KBM-7 (cell line): ENCODE measurements at places on chromosomes 11 and 22.

- peak; percentile 18 for DNase-seq
Measured at GRCh38 chr11:58639669-58640068, 17.2 kb downstream of the CNTF start.

DNA sequence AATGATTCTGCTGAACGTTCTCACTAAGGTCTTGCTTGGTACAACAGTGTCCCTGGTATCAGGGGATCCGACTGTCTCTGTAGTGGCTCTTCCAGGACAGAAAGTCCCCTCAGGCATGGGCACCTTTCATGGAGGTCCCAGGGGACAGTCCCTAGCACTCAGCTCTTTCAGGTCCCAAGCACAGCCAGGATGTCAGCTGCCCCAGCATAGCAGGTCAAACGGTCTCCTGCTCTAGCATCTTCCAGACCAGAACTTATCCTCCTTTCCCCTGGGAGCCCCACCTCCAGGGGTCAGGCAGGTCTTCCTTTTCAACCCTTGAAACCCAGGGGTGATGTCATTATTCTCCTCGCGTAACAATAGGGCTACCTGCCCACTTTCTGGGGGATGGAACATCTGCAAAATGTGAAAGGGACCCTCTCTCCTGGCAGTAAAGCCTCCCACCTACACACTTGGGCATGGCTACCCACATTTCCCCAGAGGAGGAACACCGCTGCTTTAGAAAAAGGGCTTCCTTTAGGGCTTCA is 24.7 kb upstream of the CRYBB3 start:
- no peak for DNase-seq

- DNase-seq: peak; percentile 14
Measured at GRCh38 chr11:33778675-33779074, 4.4 kb upstream of the FBXO3 start.

- peak; percentile 71 for DNase-seq
Measured at GRCh38 chr11:46912526-46913150, 5.7 kb downstream of the LRP4 start.

DNA sequence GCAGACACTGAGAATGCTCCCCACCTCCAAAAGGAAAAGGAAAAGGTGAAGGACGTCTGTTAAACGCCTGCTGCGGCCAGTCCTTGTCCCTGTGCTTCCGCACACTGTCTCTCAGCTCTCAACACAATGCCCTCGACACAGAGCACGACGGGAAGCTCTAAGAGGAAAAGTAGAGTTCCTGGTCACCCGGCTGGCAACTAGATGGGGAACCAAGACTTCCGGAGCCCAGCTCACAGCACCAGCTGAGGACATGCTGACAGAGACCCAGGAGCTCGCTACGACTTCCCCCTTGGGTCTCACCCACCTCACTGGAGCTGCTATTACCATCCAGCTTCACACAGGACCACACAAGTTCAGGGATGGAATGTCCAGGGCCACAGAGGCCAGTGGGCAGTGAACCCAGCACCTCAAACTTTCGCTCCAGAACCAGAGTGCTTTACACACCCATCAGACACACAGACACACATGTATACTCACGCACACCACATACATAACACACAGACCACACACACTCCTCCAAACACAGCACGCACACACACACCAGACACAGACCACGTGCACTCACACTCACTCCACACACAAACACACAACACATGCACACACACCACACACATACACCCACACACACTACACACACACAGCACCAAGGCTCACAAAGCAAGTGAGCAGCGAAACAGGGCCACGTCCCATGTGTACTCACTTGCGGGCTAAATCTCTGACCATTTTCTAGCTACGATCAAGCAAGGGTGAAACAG is 9.6 kb downstream of the SULT4A1 start:
- no peak for DNase-seq

DNA sequence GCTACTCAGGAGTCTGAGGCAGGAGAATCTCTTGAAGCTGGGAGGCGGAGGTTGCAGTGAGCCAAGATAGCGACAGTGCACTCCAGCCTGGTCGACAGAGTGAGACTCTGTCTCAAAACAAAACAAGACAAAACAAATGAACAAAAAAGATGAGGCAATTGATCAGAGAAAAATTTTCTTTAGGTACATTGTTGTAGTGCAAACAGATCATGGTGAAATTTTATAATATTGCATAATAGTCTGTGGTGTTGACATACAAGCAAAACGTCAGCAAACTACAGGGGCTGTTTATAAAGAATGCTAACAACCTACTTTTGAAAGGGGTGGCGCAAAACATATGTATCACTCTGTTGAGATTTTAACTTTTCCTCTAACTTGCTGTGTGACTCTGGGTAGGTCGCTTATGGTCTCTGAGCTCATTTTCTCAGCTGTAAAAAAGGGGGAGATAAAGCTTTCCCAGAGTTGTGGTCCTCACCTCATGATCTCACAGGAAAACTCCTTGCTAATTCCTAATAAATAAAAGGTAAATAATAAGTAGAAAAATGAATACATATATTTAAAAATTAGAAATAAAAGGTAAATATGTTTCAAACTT is 64.8 kb upstream of the NUP160 start:
- DNase-seq: no peak
